Retina (tissue), 1 donor: ENCODE measurements at places on chromosomes 4 and X.

DNA sequence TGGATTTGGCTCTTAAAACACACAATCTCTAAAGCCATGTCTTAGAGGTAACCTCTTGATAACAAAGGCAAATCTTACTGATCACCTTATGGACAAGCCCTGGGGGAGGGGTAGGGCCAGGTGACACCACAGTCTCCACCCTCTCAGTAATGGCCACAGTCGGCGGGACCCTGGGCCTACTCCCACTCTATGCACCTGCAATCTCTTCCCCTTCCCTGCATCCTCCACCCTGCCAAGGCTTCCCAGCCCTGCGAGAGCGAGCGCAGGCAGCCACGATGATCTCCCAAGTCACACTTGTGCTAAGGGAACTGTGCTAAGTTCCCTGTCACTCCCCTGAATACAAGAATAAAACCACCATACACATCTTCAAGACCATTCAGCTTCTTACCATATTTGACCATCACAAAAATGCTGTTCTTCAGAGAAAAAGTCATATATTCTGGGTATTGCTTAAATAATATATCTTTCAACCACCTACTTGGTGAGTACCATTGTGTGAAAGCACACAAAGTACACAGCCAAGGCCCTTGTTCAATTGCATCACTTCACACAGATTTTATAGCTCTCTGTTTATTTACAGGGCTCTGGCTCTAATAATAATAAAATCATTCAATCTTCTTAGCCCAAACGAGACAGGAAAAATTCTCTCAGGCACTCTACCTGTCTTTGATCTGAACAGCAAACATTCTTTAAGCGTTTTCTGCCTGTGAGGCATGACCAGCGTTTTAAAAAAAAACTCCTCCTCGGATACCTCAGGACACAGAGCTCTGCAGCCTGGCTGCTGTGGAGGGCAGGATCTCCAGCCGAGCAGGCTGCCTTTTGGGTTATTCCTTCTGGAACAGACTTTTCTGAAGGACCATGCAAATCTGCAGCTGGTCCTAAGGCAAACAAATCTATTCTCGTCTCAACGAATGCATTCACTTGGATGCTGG is 115.7 kb upstream of the MAP3K15 start:
- DNase-seq, result no peak

- no peak for DNase-seq
These were observed 138.9 kb downstream of the NPNT start for GRCh38 chr4:106034220-106034619.

- no peak for DNase-seq
These were observed 1.2 kb upstream of the AMER1 start for GRCh38 chrX:64206556-64207162.

GRCh38 chrX:115332832-115333231 is 43.3 kb downstream of the LUZP4 start:
- no peak for DNase-seq

DNA sequence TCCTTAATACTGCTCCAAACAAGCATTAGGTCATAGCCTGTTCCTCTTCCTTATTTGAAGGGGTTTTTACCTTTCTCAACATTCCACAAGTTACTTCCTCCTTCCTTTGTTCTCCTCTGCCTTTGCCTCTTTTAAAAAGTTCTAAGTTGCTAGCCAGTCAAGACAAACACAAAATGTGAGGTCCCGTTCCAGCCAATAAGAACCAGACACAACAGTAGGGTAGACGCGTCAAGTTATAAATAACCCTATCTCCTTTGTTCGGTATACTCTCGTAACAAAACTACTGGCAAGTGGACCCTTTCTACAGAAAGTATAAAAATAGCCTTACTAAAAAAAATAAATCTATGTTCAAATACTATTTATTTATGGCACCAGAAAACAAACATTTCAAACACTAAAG is 6.3 kb upstream of the ACE2 start:
- DNase-seq, result no peak
